ENCODE measurements at places on chromosomes 12 and 14. TPM values are rescaled to one million over a fixed set of nuclear protein-coding genes. Genes with fewer than 3 reads are reported as not detected.

The RNASE1 gene
- total RNA-seq = 294 TPM

The FAM181A gene
- total RNA-seq = not detected

The ACSS3 gene
- total RNA-seq = 24.5 TPM

The GPR135 gene
- total RNA-seq = 2.2 TPM

The CLEC2B gene
- total RNA-seq = 4.4 TPM

The LTBP2 gene
- total RNA-seq = 26.5 TPM

The MYF6 gene
- not detected for total RNA-seq

The ANGEL1 gene
- total RNA-seq = 9.3 TPM

The PPP1CC gene
- 156 TPM for total RNA-seq

DNA sequence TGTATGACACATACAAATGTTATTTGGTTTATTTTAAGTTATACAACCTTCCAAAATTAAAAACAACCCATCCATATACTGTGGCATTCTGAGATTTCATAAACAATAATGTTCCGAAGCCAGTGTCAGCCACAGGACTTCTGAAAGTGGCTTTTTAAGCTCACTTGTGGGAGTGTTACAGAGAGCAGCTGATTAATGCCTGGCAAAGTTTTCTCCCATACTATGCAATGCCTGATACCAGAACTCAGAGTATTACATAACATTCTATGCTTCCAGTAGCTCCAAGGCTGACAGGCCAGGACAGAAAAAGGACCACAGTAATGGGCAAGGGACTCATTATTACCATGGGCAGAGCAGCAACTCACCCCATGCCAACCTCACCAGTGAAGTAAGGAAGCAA is 29.3 kb downstream of the NELL2 start:
- no peak for DNase-seq

- DNase-seq = no peak
These were observed 17.5 kb downstream of the SLC38A4 start for GRCh38 chr12:46808317-46808716.

- no peak for DNase-seq
These were observed 65.6 kb upstream of the CNOT2 start for GRCh38 chr12:70177631-70178030.

DNA sequence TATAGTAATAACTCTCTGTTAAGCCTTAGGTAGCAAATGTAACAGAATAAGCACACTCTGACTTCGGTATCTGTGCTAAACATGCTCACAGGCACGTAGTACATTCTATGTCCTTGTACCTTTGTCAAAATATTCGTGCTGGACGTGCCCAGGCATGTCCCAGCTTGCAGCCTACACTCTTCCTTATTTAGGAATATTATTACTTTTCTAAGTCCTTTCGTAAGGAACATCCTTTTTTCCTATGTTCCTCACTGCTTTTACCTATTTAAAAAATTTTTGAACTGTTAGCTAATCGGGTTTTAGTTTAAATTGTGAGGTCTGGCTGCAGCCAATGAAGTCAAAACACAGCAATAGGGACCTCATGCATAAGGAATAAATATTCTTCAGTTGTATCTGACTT is 24.1 kb upstream of the UBC start:
- no peak for DNase-seq

DNA sequence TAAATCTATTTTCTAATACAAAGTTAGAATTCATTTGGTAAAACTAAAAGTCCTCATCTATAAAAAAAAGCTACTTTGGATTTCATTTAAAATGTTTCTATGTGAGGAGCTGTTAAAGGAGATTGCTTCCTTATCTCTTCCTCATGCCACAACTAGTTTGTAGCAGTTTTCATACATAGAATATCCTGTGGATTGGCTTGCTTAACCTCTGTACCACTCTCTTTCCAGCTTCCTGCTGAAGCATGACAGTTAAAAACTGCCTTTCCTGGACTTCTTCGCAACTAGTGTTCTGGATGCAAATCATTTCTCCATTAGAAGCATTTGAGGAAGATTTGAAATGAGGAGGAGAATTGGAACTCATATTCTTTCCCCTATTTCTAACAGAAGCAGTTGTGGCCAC is 49.6 kb downstream of the ST8SIA1 start:
- no peak for DNase-seq

GRCh38 chr14:67191768-67192290 is 2.6 kb downstream of the GARIN2 start:
- no peak for DNase-seq

DNA sequence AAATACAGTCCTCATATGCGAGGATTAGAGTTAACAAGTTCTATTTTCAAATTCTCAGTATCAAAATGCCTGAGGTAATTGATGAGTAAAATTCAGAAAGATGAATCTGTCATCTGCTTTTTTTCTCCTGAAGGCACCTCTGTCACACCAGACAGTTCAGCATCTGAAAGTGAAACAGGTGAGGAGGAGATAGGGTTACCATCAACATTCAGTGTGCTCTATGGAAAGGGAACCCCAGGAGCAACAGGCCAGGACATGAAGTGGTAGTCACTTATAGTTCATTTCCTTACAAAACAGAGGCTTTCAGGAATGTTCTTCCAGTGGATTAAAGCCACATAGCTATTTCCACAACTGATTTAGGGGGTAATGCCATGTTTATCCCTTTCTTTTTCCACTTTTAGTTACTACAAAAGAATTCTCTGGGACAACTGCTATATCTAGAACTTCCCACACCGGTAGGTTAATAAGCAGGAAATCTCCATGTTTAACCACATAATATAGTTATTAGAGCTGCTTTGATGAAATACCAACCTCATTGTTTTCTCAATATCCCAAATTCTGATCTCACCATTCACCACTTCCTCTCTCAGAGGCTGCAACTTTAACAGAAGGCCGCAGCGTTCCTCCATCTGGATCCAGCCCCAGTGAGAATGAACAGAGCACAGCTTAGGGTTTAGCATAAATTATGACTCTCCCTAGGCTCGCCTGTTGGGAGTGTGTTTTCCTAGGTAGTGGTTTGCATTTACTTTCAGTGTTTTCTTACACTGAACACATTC is 177.0 kb upstream of the CNTN1 start:
- no peak for DNase-seq

GRCh38 chr12:122449317-122449716 is 26.8 kb upstream of the CLIP1 start:
- DNase-seq = no peak

DNA sequence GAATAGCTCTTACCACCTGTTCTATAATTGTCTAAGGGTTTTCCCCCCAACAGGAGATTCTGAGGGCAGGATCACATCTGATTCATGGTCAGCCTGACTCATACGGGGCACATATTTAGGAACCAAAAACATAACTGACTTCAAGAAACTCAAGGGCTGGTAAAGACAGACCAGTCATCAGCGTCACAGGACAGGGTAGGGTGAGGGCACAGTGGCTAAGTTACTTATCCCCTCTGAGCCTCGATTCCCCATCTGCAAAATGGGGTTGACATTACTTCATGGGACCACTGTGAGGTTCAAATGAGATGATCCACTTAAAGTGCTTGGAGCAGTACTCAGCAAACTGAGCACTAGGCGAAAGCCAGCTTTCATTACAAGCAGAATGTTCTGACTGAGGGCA is 606 bp downstream of the CINP start:
- DNase-seq = no peak

DNA sequence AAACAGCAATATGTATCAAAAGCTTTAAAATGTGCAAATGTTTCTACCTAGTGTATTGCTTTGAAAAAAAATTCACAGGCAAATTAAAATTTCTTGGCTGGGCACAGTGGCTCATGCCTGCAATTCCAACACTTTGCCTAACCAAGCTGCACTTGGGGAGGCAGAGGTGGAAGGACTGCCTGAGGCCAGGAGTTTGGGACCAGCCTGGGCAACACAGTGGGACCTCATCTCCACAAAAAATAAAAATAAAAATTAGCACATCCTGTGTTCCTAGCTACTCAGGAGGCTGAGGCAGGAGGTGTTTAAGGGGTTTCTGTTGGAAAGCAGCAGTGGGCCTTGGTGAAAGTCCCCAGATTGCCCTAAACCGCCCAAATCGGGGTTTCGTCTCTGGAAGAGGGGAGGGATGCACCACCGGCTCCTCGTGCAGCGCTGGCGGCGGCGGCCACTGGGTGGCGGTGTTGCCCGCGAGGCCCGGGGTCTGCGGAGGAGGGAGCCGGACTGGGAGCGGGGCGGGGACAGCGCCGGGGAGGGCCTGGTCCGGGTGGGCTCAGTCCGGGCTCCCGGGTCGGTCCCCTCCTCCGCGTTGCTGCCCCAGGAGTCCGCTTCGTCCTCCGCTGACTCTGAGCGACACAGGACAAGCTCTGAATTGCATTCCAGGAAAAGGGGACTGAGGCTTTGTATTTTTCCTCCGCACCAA is 265.6 kb downstream of the AACS start:
- DNase-seq = peak; percentile 62

DNA sequence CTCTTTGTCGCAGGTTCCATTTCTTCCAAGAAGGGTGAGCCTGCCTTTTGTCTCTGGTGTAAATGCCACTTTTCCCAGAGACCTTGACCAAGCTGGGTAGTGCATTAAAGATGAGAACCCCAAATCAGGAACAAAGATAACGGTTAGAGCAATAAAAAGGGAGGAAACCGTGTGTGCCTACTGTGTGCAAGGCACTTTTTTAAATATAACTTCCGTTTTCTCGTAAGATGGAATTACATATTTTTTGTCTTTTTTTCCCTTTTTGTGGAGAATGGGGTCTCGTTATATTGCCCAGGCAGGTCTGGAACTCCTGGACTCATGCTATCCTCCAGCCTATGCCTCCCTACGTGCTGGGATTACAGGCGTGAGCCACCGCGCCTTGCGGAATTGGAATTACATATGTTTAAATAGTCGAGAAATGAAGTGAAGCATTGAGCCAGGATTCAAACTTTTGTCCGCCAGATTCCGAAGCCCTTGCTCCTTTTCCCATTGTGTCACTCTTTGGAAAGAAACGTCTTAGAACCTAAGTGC is 506 bp upstream of the NABP2 start:
- DNase-seq = no peak
